ENCODE measurements at places on chromosomes 3 and 15. TPM values are rescaled to one million over a fixed set of nuclear protein-coding genes. Genes with fewer than 3 reads are reported as not detected.

- no peak for DNase-seq
Observed at GRCh38 chr3:194935061-194935460, 249.4 kb downstream of the FAM43A start.

DNA sequence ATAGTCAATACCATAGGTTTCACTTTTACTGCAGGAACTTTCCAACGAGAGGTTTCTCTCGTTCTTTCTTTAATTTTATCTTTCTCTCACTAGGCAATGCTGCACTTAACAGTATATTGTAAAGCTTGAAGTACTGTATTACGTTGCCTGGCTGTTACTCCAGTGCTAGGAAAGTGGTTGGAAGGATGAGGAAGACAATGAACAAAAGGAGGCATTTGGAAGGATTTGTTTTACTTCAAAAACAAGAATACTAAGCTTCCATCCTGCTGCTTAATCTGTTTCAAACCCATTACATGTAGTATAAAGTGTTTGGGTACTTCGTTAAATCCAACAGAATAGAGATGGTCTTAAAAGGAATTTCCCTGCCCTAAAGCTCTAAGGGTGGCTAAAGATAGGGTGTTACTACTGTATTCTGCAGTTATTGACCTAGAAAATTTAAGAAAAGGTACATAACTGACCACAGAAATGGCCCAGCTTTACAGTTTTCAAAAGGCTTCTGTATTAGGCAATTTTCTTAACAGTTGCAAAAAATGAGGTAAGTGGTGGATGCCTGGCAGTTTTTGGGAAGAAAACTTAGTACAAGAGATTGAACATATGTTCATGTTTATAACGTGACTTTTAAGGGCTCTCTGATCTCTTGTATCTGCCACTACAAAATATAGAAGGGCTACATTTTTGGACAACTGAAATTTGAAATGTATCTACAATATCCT, 785 bp upstream of the IFT57 start:
- DNase-seq, result no peak

- DNase-seq, result no peak
Observed at GRCh38 chr3:26018889-26019288, 229.0 kb downstream of the OXSM start.

DNA sequence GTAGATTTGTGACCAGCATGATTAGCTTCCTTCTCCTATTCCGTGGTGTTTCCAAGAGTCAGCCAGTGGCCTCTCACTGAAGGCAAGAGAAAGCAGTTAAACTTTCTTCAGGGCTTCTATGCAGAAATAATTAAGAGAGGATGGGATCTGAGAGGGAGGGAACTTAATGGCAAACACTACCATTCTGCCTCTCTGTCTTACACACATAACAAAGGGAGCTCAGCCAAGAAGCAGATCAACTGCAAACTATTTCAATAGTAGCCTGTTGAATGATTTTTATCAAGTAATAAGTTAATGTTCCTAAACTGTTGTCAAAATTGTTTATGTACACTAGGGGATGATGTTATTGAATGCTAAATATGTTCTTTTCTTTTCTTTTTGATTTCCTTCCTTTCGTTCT, 11.8 kb downstream of the OXSR1 start:
- no peak for DNase-seq

DNA sequence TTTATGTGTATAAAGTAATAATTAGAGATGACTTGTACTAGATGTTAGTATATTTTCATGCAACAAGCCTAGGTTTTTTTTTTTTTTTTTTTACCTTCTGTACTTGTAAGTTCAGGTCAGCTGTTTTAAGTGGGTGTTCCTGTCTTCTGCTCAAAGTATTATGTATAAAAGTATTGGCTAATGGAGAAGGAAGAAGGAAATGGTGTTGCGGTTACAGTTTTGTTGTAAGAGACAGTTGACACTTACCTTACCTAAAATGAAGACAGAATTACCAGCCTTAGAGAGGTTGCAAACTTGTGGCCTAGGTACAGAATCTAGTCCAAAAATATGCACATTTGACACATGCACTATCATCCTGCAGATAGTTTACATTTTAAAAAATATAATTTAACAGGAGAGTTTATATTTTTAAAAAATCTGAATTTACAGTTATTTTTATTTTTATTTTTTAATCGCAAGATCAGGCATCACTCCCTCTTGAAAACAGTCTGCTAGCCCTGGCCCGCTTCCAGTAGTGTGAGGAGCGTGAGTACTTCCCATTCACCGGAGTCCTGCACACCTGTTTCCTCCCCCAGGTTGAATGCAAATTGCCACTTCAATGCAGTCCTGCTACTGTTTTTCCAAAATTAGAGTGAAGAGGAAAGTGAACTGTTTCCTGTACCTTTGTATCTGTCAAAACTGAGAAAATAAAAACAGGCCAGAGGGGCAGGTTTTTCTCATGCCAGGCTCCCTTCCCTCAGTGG, 224.3 kb upstream of the SOX2 start:
- no peak for DNase-seq

- no peak for DNase-seq
Observed at GRCh38 chr3:41698898-41699297, 263.0 kb downstream of the ULK4 start.

GRCh38 chr3:20404741-20405100, 218.7 kb upstream of the SGO1 start:
- no peak for DNase-seq

DNA sequence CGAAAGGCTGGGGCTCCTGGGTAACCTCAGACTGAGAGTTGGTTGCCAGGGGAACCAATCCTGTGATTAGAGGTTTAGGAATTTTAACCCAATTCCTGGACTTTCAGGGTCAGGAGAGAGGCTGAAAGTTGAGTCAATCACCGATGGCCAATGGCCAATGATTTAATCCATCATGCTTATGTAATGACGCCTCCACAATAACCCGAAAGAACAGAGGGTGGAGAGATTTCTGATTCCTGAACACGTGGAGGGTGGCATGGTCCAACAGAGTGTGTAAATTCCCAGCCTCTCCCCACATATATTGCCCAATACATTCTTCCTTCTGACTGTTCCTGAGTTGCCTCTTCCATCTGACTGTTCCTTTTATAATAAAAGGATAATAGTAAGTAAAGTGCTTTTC, 137.2 kb upstream of the CBLB start:
- no peak for DNase-seq

DNA sequence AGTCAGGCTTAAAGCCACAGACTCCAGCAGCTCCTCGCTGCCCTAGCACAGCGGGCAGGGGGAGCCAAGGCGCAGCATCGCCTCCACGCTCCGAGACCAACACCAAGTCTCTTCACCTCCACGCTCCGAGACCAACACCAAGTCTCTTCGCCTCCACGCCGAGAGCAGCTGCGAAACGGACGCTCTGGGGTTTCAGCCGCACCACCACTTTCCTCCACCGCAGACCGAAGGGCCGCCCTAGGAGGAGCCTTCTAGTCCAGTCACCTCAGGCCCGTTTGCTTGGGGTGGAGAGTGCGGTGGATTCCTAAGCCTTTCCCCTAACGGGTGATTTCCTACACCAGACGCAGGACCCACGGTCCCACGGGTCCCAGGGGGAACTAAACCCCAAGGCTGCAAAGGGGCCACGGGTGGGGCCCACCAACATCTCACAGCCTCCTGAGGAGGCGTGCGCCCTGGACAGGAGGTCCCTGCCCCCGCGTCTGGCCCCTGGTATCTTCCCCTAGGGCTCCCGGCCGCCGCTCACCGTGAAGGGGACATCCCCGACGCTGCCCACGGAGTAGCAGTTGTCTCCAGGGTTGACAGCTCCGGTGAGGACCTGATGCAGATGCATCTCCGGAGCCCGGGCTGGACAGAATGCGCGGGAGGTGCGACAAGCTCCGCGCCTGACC, 501 bp downstream of the DMXL2 start:
- no peak for DNase-seq

GRCh38 chr3:106212665-106213222, 343.9 kb upstream of the CBLB start:
- no peak for DNase-seq

GRCh38 chr3:182052757-182053156, 341.0 kb downstream of the SOX2 start:
- no peak for DNase-seq

DNA sequence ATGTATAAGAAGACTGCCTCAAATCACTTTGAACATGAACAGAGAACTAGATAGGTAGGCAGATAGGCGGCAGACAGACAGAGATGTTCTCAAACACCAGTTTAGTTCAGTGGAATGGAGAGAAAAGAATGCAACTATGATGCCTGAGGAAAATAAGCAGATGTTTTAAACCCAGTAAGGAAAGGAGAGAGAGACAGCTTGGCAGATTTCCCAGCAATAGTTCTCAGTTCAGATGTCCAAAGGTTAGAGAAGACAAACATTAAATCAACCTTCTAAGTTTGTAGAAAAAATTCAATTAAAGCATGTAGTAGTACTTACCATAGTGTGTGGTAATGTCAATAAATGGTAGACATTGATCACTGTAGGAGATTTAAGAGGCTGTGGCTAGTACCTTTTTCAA, 209.6 kb upstream of the PFN2 start:
- no peak for DNase-seq

DNA sequence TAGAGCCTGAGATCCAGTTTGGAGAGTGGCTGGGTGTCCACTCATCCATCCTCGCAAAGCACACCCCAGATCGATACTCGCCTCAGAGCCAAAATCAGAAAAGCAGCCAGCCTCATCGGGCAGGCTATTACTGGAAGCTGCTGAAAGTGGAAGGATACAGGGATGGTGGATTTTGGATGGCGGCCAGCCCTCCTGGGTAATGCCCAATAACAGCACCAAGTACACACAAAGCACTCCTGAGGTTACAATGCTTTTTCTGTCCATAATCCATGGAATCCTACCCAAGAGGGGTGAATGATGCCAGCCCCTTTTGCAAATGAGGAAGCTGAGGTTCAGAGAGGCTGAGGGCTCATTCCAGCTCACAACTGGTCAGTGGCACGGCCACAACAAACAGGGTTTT, 93.1 kb upstream of the SLC6A11 start:
- no peak for DNase-seq

GRCh38 chr3:46193436-46193835, 14.7 kb downstream of the CCR1 start:
- DNase-seq, result no peak

DNA sequence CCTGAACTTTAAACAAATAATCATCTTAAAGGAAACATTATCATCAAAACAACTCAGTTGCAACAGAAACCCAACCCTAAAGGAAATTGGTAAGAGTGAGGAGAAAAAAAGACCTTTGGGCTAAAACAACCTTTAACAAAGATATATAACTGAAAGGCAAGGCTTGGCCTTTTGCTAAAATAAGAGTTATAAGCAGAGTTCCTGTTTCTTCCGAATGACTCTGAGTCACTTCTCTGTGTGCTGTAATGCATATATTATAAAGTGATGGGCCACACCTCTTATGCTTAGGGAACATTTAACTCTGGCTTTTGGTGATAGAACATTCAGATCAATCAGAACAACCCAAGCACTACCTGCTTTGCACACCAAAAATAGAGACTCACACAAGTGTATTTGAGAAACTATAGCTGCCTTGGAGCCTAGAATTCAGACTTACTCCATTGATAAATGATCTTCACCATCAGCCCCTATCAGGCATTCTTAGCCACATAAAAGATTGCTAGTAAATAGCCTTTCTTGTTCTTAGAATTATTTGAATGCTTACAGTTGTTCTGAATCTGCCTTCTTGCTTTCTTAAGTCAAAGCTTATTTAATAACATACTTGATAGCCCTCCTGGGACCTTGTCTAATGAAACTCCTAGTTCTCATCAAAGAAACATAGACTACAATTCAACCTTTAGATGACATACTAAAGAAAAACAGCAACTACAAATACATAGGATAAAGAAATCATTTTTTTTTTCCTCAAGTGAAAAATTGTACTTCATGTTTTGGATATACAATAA, 294.2 kb upstream of the SEMA6D start:
- DNase-seq, result no peak

DNA sequence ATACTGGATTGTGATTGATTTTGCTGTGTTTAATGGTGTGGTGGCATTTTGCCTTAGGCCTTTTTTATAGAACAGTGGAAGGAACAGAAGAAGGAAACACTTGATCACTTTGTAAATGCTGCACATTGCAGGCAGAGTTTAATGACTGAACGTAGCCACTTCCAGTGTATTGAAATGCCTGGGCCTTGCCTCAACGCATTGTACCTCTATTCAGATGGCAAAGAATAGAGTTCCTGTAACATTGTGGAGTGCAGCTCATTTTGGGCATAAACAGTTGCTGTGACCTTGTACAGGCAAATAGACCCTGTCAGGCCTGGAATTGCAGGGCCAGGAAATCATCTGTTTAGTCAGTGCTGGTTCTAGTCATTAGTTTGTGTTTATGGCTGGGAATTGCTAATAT, 225.0 kb downstream of the EPHA3 start:
- no peak for DNase-seq

DNA sequence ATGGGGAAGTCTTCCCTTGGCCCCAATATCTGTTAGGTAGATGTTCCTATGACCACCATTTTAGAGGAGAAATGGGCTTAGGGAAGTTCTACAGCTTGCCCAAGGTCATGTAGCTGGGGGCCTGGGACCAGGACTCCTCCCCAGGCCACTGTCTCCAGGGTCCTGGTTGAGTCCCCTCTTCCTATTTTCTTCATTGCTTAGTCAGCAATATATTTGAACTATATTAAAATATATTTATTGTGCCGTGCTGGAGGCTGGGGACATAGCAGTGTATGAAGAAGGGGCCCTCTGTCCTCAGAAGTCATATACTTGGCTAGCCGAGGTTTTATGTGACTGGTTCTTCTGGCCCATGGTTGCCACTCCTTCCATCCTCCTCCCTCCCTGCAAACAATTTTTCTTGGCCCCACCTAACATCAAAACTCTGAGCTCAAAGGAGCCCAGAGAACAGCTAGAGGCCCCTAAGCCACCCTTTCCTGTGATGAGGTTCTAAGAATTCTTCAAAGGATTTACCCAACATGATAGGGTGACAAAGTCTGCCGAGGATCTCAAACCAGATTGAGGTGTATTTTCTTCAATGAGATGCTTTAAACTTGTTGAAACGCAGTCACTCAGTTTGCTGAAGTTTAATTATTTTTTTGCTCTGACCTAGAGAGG, 121.2 kb upstream of the RASGRP1 start:
- DNase-seq, result peak; percentile 41

DNA sequence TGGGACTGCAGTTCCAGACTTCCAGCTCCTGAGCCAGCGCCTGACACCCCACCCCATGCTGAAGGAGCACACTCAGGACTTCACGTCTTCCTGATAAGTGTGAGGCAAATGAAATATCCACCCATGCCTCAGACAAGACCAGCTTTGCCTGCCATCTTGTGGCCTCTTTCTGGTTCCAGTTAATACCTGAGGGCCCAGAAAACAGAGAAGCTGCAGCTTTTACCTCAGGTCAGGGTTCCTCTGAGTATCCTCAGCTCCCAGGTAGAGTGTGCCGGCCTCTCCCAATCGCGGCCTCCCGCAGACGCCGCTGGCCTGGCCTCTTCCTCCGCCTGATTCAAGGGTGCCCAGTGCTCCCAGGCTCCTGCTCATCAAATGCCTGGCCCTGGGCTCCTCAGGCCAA, 5.1 kb upstream of the KLHL6 start:
- DNase-seq, result peak; percentile 18

Gene PCLAF
- total RNA-seq, result 59.9 TPM

Gene STX19
- not detected for total RNA-seq

Gene GUCA1C
- not detected for total RNA-seq

Gene C15orf61
- total RNA-seq, result 5.4 TPM

Gene DNAH12
- total RNA-seq, result 0.11 TPM

Gene CNTN6
- not detected for total RNA-seq

Gene GOLGA6L7
- total RNA-seq, result not detected

Gene FGF7
- total RNA-seq, result not detected

Gene HESX1
- 0.43 TPM for total RNA-seq
